ENCODE measurements at places on chromosomes 11 and 22.
A peak's percentile ranks its signal among the peaks of the same experiment; 100 is the strongest.

DNA sequence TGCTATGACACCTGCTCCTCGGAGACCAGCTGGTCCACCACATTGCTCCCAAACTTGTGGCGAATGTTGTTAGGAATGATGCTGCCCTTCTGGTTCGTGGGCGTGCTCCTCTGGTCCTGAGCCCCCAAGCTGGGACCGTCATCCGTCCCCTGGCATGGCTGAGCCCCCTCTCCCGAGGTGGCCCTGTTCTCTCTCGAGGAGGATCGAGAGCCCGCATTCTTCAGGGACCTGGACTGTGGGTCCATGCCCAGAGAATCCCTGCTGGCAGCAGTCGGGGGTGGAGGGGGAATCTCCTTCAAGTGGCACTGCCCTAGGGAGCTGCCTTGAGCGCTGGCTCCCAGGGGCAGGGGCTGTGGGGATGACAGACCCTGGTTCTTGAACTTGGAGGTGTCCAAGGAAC is 17.4 kb downstream of the TST start:
- DNase-seq, result no peak
- H3K27me3 ChIP-seq, result peaks cover 18% of the 10 kb centered on the region
- H3K27ac ChIP-seq, result no peak overlapping the region
- H3K4me3 ChIP-seq, result no peak overlapping the region

- no peaks in the 10 kb centered on the region for H3K36me3 ChIP-seq
- no peak for DNase-seq
- H3K27me3 ChIP-seq, result peaks cover 7% of the 10 kb centered on the region
- H3K4me1 ChIP-seq, result peaks cover 3% of the 10 kb centered on the region
Measured at GRCh38 chr11:11451501-11452005, 98.5 kb upstream of the CSNK2A3 start.

DNA sequence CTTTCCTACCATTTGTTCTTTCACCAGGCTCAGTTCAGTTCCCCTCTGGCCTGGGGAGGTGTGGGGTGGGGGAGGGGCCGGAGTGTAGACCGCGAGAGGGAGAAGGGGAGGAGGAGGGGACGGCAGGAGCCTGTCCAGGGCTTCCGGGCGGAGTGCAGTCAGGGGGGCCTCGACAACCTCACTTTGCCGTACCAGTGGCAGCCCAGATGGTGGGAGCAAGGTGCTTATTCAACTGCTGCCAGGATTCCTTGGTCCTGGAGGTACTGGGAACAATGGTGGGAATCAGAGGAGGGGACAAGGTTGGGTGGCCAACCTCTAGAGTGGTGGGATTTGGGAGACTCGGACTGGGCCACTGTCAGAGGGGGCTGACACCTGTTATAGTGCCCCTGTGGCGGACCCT is 1.2 kb downstream of the BACE1 start:
- no peak overlapping the region for H3K27ac ChIP-seq
- peaks cover 9% of the 10 kb centered on the region for H3K4me1 ChIP-seq
- H3K27me3 ChIP-seq, result peaks cover 37% of the 10 kb centered on the region
- no peaks in the 10 kb centered on the region for H3K36me3 ChIP-seq

- no peaks in the 10 kb centered on the region for H3K36me3 ChIP-seq
- peak overlapping the region; percentile 59 for H3K27ac ChIP-seq
- no peak overlapping the region for H3K4me3 ChIP-seq
- no peaks in the 10 kb centered on the region for H3K27me3 ChIP-seq
Measured at GRCh38 chr11:73177380-73177777, 35.3 kb upstream of the FCHSD2 start.

GRCh38 chr11:47345890-47346563 is 6.5 kb downstream of the MYBPC3 start:
- H3K4me3 ChIP-seq, result no peak overlapping the region
- no peaks in the 10 kb centered on the region for H3K4me1 ChIP-seq
- no peaks in the 10 kb centered on the region for H3K27me3 ChIP-seq
- DNase-seq, result no peak

Data from natural killer cell treated with Interleukin-12 subunit alpha and Interleukin-12 subunit beta and Interleukin-15 and Interleukin-18, amount 100 ng/mL, for 72 hours (primary cell).